ENCODE measurements at places on chromosomes 3 and 15.

- no peak for DNase-seq
Observed at GRCh38 chr3:25056036-25056755, 371.9 kb upstream of the RARB start.

DNA sequence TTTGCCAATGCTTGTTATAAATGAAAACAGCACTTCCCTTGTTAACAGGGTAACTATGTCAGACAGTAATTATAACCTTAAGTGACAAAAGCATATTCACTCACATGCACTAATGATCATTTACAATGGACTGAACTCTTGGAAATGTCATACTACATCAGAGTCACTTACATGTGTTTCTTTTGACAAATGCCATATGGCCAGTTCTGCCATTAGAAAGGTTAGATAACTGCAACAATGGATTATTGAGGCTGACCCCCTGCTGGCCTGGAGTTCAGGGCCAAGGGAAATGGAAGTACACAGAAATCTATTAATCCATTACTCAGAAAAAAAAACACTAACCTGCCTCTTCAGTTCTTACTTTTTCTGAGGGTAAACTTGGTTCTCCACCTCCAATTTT lies 313.4 kb downstream of the CNTN3 start:
- DNase-seq, result no peak

GRCh38 chr3:195201295-195201694 lies 69.7 kb downstream of the XXYLT1 start:
- no peak for DNase-seq

- DNase-seq, result no peak
Observed at GRCh38 chr3:71045212-71045916, 538.2 kb downstream of the FOXP1 start.

GRCh38 chr3:147943265-147943945 lies 534.2 kb downstream of the ZIC1 start:
- DNase-seq, result no peak

GRCh38 chr3:40653878-40654277 lies 129.1 kb downstream of the ZNF621 start:
- DNase-seq, result no peak

DNA sequence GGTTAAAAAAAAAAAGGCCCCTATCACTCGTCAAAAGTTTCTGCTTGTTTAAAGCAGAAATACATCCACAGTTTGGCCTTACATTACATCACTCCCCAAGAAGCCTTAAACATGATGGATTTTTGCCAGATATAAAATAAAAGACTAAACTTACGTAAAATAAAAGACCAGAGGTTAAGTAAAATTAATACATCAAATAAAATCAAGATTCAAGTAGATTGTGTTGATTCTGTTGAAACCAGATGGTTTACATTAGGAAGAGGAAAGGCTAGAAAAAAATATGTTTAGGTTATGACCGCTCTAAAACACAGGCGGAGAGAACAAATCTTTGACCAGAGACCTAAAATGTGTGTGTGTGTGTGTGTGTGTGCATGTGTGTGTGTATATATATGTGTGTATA lies 104.1 kb downstream of the DUT start:
- DNase-seq, result no peak

DNA sequence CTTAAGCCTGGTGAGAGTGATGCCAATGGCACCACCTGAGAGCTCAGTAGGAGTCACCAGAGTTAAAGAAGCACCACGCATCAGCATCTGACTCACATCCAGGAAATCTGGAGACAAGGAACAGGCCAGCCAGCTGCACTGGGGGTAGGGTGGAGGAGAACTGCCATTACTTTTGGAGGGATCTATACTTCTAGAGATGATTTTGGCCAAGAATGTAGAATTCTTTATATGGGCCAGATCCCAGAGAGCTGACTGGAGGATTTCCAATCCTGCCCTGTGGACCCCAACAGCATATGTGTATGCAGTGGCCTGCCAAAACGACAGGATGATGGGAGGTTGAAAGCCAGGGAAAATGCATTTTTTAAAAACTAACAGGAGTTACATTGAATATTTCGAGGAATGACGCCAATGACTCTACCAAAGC lies 29.8 kb downstream of the CCR3 start:
- DNase-seq, result no peak

- DNase-seq, result no peak
Observed at GRCh38 chr3:182005701-182006100, 294.0 kb downstream of the SOX2 start.

- no peak for DNase-seq
Observed at GRCh38 chr3:32706348-32707025, 21.5 kb downstream of the CNOT10 start.

DNA sequence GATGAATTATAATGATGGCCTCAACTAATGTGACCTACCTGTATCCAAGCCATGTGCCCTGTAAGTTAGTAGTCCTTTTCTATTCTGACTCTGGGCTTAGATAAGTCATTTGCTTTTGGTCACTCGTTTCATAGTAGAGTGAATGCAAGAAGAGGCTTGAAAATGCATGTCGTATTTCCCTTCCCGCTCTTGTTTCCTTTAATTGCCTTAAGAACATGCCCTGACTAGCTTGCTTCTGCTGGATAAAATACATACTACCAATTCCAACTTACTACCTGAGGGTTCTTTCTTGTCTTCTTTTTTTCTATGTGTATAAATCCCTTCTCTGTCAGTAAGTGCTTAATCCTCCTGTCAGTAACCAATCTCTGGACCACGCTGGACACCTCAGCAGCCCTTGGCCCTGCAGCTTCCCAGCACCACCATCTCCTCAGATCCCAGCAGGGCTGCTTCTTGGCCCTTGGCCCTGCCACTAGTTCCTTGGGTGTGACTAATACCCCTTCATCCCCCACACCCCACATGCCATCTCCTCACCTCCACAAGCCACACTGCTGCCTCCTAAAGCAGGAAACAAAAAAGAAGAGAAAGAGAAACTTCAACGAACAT lies 771.7 kb downstream of the IGSF11 start:
- DNase-seq, result no peak

- no peak for DNase-seq
Observed at GRCh38 chr3:157794771-157795170, 291.6 kb upstream of the VEPH1 start.

GRCh38 chr3:10647376-10647775 lies 142.0 kb upstream of the ATP2B2 start:
- DNase-seq, result no peak

GRCh38 chr3:38556640-38557358 lies 60.7 kb downstream of the EXOG start:
- DNase-seq, result no peak

GRCh38 chr3:147688868-147689267 lies 279.7 kb downstream of the ZIC1 start:
- no peak for DNase-seq

- peak; percentile 59 for DNase-seq
Observed at GRCh38 chr15:84654689-84655453, 788 bp upstream of the WDR73 start.

GRCh38 chr3:177124882-177125281 lies 72.4 kb downstream of the TBL1XR1 start:
- DNase-seq, result no peak

DNA sequence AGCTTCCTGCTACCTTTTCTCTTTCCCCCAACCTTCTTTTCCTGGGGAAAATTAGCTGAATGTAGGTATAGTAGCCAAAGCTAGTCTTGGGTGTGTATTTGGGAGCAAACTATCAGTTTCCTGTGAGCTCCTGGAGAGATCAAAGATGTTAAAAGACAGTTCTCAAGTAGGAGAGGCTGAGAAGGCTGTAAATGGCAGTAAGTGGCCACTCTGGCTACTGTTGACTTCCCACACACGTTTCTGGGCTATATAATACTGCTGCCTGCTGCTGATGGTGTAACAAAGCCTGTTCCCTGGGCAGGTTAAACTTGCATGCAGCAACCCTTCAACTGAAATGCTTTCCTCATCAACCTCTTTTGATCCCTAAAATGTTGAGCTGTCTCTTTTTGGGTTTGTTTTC lies 27.6 kb downstream of the ARID3B start:
- DNase-seq, result no peak

DNA sequence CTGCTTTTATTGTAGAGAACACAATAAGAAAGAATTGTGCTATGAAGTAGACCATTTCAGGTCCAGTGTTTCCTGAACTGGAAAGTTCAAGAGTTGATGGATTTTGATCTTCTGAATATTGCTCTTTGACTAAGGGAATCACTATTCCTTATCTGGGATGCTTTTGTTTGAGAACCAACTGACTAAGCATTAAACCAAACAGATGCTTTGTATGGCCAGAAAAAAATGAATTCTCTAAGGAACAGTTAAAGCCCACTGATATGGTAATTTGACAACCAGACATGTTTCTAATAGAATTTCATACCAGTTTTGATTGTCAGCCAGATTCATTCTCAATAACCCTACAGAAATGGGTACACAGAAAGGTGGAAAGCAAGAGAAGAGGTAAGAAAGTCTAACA lies 67.5 kb upstream of the CADPS start:
- DNase-seq, result no peak

GRCh38 chr3:176359211-176359610 lies 838.1 kb downstream of the TBL1XR1 start:
- DNase-seq, result no peak

- DNase-seq, result no peak
Observed at GRCh38 chr3:123152687-123153086, 49.1 kb upstream of the SEC22A start.

DNA sequence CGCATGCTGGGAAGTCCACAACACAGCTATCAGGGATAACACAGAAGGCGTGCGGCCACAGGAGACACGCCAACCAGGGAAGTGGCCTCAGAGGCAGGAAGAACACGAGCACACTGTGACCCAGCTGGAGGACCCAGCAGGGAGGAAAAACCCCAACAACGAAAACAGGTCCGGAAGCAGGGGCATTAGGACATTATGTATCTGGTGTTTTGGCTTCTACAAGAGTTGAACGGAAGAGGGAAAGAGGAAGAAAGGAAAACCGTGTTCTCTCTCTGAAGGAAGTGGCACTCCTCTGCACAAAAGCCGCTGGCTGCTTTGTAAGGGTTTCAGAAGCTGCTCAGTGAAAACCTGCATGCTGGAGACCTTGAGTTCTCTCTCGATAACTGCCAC lies 61.8 kb downstream of the HACD2 start:
- DNase-seq, result no peak

- no peak for DNase-seq
Observed at GRCh38 chr15:48020166-48020565, 100.6 kb upstream of the SLC24A5 start.

GRCh38 chr3:15557511-15557946 lies 36.0 kb upstream of the COLQ start:
- no peak for DNase-seq

GRCh38 chr15:63223463-63223862 lies 34.1 kb downstream of the RAB8B start:
- DNase-seq, result no peak

- DNase-seq, result no peak
Observed at GRCh38 chr3:116141724-116142123, 303.6 kb downstream of the LSAMP start.

GRCh38 chr15:61654002-61654740 lies 406.1 kb downstream of the VPS13C start:
- no peak for DNase-seq

Measured in stimulated activated CD4-positive, alpha-beta T cell treated with anti-CD3 and anti-CD28 coated beads, Interleukin-15, amount 100 ng/mL, for 1 hour (primary cell).